ENCODE measurements at places on chromosomes 11 and 22. TPM values are rescaled to one million over a fixed set of nuclear protein-coding genes. Genes with fewer than 3 reads are reported as not detected.

DNA sequence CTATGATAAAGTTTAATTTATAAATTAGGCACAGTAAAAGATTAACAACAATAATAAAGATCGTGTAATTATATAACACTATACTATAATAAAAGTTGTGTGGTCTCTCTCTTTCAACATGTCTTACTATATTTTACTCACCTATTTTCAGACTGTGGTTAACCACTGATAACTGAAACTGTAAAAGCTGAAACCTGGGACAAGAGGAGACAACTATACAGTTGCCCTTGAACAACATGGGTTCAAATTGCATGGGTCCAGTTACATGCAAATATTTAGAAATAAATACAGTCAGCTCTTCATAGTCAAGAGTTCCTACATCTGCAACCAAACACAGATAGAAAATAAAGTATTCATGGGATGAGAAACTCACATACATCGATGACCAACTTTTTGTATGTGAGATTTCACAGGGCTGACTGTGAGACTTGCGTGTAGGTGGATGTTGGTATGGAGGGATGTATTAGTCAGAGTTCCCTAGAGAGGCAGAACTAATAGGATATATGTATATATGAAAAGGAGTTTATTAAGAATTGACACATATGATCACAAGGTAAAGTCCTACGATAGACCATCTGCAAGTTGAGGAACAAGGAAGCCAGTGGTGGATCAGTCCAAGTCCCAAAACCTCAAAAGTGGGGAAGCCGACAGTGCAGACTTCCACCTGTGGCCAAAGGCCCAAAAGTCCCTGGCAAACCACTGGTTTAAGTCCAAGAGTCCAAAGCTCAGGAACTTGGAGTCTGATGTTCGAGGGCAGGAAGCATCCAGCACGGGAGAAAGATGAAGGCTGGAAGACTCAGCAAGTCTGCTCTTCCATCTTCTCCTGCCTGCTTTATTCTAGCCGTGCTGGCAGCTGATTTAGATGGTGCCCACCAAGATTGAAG, 359.5 kb downstream of the INSC start:
- no peak for DNase-seq

- DNase-seq = peak; percentile 20
These were observed 2.0 kb downstream of the MUS81 start for GRCh38 chr11:65862191-65862735.

BATF2 gene
- 1.5 TPM for total RNA-seq

PRMT3 gene
- total RNA-seq = 13.3 TPM

GRCh38 chr22:45842291-45842991, 134.5 kb downstream of the WNT7B start:
- no peak for DNase-seq
